ENCODE measurements at places on chromosomes 1 and 21.

GRCh38 chr1:77975386-77975785 is 3.5 kb downstream of the FUBP1 start:
- no peak for DNase-seq

DNA sequence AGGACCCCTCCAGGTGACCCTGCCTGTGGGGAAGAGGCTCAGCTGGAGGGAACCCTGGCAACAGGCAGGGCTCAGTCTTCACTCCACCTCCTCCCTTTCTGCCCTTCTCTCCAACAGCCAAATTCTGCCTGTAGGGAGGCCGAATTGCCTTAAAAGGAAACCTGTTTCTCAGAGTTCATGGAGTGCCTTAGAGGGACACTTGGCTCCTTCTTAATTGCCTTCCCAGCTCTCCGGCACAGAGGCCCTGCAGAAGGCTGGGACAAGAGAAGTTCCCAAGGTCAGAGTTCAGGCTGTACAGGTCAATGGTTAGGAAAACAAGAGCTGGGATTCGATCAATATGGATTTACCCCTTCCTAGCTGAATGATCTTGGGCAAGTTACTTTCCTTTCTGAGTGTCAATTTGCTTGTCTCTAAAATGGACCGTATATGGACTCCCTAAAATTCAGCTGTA is 6.2 kb downstream of the CSRP1 start:
- no peak for DNase-seq

DNA sequence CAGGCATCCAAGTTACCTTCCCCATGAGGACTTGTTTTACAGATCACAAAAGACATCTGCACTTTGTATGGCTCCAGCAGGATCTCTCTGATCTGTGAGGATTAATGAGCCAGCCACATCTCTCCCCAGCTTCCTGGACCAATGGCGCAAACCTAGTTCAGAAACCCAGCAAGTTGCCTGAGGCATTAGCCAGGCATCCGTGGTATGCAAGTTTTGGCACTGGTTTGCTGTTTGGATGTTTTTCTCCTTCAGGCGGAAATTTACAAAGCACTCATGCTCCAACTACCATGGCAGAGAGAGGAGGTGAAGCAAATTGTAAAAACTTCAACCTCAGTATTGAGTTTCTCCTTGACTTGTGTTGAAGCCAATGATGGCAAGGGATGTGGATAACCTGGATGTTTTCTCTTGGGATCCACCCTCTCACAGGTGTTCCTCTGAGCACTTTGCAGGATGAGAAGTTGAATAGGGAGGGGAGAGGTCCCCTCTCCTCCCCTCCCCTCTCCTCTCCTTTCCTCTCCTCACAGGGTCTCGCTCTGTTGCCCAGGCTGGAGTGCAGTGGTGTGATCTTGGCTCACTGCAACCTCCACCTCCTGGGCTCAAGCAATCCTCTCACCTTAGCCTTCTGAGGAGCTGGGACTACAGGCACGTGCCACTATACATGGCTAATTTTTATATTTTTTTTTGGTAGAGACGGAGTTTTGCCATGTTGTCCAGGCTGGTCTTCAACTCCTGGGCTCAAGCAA is 25.6 kb upstream of the ENO1 start:
- no peak for DNase-seq

DNA sequence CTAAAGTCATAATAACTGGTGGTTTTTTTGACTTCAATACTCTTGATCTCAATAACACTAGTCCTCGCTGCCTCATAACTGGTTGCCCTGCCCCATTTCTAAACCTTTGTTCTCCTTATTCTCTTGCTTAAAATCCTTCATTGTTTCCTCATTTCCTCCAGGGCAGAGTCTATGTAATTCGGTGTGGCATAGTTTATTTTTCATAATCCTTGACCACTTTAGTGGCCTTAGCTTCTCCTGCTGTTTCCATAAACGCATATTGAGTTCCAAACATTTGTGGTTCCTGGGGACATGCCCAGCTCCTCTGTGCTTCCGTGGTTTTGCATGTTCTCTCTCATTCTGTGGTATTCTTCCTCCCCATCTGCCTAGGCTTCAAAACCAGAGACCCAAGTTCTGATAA is 19.0 kb upstream of the TLCD4 start:
- no peak for DNase-seq

DNA sequence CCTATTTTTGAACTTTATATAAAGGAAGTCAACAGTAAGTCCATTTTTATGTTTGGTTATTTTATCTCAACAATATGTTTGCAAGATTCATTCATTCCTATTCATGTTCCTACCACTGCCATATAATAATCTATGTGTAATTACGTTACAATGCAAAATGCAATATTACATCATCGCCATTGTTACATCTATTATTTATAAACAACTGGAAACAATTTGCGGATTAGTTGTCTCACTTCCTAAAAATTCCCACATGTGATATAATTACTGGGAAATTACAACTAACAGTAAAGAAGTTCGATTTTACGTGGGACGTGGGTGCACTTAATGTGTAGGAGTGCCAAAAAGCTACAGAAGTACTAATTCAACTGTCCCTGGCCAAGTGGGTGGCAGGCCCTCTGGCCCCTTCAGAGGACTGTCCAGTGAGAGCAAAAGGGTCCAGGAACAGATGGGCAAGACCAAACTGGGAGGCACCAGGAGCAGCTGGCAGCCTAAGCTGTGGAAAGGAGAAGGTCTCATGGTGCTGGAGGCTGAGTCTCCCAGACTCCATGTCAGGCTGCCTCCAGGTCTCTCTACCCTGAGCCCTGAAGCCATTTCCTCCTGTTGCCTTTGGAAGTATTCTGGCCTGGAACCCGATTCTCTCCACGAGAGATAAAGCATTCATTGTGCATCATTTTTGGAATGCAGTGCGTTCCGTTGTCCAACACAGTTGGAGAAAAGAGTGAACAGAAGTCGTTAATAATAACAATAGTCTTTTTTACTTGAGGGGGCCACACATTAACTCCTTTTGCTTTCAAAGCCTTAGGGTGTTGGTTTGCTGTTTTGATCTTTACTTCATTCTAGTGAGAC is 42.9 kb downstream of the TNNT2 start:
- DNase-seq: no peak

DNA sequence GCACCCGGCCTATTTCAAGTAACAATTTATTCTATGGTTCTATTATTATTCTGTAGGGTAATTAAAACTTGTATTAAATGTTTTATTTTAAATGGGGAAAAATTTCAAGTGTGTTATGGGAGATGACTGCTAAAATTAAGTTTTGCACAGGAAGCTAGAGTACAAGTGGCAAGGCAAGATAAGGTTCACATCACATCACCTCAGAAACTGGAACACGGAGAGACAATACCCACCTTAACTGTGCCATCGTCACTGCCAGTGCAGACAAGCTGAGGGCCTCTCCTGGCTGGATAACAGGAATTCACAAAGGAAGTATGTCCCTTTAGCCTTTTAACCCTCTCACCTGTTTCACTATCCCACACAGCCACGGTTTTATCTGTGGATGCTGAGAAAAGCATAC is 7.6 kb downstream of the SNRNP40 start:
- no peak for DNase-seq

DNA sequence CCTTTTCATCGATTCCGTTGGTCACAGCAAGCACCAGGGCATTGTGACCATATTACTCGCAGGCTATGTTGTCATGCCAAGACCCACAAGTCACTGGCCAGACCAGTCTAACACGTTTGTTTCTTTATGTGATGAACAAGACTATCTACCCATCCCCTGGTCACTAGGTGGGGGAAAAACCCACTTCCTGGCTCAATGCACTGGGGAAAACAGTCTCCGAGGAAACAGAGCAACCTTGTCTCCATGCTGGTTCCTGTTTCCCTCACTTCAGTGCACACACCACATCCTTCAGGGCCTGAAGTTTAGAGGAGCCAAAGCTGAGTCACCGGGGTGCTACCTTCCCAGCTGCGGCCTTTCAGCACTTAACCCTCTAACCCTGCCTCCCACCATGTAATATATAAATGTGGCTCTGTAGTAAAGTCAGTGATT is 20.9 kb downstream of the ERICH3 start:
- no peak for DNase-seq

GRCh38 chr1:28855046-28855445 is 43.1 kb downstream of the OPRD1 start:
- no peak for DNase-seq

DNA sequence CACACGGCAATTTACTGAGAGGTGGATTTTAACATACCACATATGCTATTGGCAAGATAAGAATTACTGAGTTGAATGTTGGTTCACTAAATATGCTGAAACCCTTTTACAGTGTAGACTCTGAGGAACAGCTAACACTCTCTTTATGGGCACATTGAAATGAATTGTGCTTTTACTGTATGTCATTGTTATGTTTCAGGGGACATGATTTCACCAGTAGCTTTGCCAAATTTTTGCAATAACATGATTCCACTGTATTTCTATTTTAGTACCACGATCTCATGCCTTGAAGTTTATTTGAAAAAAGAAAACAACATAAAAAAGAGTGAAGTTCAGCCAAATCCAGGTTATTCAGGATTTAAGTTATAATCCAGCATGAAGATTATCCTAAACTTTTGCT is 188.5 kb downstream of the HLX start:
- no peak for DNase-seq

GRCh38 chr1:10969267-10969970 is 43.0 kb upstream of the TARDBP start:
- no peak for DNase-seq

GRCh38 chr21:15255261-15255660 is 190.5 kb upstream of the NRIP1 start:
- DNase-seq: no peak

DNA sequence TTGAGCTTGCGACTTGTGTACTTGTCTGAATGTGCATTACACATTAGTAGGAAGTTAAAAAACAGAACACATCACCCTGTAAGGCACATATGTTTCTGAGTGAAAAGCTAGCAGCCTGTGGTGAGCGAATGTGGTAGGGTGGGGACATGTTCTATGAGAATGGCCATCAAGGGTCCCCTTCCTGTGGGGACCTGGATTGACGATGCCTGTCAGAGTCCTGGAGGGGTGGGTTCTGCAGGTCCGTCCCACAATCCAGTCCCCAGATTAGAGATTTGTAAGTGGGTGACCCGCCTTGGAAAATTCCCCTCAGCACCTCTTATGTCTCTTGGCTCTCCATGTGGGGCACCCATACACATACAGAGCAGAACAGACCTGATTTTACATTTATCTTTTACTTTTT is 40.0 kb downstream of the MTARC1 start:
- DNase-seq: no peak

DNA sequence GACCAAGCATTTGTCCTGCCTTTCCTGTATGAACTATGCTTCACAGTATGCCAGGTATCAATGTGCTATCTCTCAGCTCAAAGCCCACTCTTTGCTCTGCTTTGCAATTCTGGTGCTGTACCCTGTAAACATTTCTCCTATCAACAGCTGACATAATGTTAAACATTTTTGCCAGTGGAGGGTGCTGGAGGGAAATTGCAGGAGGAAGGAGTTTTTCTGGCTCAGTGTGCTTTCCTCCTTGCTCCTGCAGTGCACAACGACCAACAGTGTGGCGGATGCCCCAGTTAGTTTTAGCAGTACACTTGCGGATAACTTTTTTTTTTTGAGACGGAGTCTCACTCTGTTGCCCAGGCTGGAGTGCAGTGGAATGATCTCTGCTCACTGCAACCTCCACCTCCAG is 67.1 kb upstream of the PTGFRN start:
- DNase-seq: no peak

DNA sequence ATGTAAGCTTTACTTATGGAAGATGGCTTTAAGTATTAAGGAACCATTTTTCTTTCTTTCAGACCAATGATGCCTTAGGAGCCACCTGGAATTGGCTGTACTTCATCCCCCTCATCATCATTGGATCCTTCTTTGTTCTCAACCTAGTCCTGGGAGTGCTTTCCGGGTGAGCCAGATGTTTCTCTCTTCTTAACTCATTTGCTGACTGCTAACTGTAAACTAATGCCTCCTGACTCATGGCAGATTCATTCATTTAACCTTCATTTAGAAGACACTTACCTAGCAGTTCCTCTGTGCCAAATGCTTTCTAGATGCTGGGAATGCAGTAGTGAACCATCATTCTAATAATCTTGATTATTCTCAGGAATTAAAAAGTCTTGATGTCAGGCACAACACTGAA is 168.0 kb downstream of the CACNA1E start:
- no peak for DNase-seq

- no peak for DNase-seq
These were observed at the start of gene CCDC18 for GRCh38 chr1:93180723-93181613. CCDC18 (plus strand) TSS chr1:93180724; CDS start chr1:93183362, 2,638 bp downstream.

DNA sequence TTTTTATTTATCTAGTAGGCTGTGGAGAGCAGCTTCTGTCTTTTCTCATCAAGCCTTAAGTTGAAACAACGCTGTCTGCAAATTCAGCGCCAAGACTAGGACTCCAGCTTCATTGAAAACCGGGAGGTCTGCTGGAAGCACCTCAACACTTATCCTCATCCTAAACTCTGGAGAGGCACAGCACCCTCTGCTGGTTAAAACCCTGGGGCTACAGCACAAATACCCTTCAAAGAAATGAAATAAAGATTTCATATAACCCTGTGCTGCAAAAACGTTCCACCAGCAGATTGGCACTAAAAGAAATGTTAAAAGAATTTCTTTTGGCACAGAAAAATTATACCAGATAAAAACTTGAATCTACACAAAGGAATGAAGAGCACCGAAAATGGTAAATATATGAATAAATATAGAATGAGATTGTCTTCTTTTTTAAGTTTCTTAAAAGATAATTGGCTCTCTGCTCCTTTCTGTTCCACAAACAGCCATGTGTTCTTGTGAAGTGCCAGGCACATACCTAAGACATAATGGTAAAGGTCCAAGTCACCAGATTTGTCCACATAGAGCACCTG is 227.7 kb upstream of the SAMSN1 start:
- peak; percentile 80 for DNase-seq

GRCh38 chr1:26994020-26994786 is 711 bp downstream of the TRNP1 start:
- DNase-seq: no peak
